ENCODE measurements at places on chromosomes 6 and 20.

DNA sequence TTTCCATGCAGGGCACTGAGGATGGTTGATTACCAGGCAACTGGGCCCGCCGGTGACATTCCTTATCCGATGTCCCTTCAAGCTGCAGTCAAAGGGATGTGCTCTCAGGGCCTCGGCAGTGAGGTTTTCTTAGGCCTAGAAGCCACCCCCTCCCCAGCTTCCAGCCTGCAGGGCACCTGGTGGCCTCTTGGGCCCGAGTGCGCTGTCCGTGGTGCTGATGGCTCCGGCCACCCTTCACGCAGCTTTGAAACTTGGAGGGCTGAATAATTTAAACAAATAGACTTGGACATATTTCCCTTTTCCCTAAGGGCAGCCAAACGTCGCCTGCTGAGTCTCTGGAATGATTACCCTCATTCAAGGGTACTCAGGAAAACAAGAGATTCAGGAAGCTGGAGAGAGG lies 8.9 kb upstream of the MLN start:
- no peak for DNase-seq

- DNase-seq: no peak
Measured at GRCh38 chr6:5587648-5588047, 326.3 kb downstream of the FARS2 start.

GRCh38 chr6:83183082-83183828 lies 9.8 kb downstream of the PGM3 start:
- no peak for DNase-seq

GRCh38 chr6:14729129-14729871 lies 516.6 kb upstream of the JARID2 start:
- DNase-seq: no peak

DNA sequence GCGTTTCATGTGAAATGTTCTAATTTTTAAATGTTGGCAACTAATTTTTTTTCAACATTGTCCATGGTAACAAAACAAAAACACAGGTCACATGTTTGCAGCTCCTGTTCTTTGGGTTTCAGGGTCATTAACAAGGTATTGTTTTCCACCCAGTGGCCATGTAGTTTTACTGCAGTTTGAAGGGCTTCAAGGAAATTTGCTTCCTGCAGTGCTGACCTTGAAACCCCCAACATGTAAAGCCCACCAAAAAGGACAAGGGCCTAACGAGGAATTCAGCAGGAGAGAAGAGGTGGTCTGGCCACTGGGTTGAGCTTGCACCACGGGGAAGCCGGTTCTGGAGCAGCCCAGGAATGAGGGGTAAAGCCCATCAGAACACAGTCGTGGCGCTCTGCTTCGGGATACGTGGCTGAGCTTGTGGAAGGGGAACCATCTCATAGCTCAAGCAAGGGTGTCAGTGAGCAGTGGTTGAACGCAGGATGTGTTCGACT lies 13.9 kb upstream of the KLHL31 start:
- DNase-seq: no peak

DNA sequence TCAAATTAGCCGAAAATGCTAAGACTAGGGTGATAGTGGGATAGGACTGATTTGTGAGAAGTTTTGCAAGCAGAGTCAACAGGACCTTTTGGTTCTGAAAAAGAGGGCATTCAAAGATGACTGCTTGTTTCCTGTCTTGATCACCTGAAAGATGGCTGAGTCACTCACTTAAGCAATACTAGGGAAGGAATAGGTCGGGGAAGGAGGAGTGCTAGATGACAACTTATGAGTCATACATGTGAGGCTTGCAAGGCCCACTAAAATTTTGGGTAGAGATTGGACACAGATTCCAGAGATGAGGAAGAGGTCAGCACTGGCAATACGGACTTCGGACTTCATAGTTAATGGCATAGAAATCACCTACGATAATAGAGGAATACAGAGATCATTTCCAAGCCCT lies 89.2 kb downstream of the FAM83B start:
- DNase-seq: no peak

DNA sequence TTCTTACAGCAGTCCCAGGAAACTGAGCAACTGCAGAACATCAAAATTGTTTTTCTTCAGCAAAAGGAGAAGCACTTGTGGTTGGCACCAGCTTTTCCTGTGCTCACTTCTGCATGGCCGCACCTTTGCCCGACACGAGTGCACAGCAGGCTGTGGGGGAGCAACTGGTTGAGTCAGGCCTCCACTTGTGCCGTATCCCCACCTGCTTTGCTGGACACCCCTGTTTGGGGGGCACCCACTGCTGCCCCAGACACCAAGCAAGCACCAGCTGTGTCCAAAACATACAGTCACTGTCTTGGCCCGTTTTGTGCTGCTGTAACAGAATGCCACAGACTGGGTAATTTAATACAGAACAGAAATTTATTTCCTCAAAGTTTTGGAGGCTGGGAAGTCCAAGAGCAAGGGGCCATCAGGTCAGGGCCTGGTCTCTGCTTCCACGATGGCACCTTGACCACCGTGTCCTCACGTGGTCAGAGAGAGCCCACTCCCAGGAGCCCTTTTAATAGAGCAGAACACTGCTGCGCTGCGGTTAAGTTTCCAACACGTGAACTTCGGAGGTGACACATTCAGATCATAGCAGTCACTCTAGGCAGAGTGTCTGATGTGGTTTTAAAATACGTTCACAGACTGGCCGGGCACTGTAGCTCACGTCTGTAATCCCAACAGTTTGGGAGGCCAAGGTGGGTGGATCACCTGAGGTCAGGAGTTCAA lies 8.7 kb upstream of the GMEB2 start:
- no peak for DNase-seq

- DNase-seq: no peak
Measured at GRCh38 chr6:24614043-24614420, 32.0 kb downstream of the KIAA0319 start.

- DNase-seq: no peak
Measured at GRCh38 chr6:7493866-7494265, 47.6 kb upstream of the DSP start.

GRCh38 chr20:29876911-29877285 lies 1380.6 kb upstream of the DEFB115 start:
- no peak for DNase-seq

DNA sequence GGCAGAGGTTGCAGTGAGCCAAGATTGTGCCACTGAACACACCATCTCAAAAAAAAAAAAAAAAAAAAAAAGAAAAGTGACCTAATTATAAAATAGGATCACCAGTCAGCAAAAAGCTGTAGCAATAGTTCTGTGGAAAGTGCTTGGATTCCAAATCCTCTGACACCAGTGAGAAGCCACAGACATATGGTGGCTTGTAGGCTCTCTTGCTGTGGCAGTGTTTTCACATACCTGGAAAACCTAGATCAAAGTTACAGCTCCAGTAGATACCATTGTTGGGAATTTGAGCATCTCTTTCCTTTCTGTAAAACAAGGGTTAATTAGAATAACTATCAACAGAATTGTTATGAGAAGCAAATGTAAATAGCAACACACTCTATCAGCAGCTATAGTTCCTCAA lies 4.1 kb downstream of the CCDC170 start:
- DNase-seq: no peak

GRCh38 chr6:44064089-44064947 lies 62.9 kb downstream of the MRPL14 start:
- DNase-seq: no peak

DNA sequence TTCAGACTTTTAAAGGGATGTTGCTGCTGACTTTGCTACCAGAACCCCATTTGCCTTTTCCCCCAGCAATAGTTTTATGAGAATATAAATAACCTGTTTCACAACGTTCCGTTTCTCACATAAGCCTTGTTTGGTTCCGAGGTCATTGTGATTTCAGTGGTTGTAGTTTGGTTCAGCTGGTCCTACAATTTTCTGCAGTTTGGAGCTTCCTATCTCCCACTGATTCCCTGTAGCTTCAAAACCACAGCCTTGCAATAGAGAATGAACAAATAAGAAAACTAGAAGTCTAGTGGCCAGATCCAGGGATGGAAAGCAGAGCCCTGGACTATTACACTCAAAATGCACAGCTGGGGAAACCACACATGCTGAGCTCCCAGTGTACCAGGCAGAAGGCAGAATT lies 24.1 kb upstream of the SH3BGRL2 start:
- no peak for DNase-seq

- no peak for DNase-seq
Measured at GRCh38 chr6:143139239-143139784, 78.6 kb downstream of the AIG1 start.

DNA sequence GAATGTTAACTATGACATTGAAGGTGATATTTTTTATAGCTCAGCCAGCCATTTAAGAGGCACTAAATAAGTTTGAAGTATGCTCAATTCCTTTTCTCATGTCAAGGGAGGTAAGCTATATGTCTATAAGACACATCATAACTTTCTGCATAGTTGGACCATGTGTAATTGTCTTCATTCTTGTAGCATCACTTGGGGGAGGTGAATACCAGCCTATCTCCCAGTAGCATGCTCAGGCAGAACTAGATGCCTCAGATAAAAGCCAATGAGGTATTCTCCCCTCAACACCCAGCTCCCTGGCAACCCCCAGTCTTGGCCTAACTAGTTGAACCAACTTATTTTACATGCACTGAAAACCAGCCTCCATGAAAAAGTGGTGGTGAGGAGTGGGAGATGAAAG lies 158.3 kb upstream of the JAG1 start:
- no peak for DNase-seq

DNA sequence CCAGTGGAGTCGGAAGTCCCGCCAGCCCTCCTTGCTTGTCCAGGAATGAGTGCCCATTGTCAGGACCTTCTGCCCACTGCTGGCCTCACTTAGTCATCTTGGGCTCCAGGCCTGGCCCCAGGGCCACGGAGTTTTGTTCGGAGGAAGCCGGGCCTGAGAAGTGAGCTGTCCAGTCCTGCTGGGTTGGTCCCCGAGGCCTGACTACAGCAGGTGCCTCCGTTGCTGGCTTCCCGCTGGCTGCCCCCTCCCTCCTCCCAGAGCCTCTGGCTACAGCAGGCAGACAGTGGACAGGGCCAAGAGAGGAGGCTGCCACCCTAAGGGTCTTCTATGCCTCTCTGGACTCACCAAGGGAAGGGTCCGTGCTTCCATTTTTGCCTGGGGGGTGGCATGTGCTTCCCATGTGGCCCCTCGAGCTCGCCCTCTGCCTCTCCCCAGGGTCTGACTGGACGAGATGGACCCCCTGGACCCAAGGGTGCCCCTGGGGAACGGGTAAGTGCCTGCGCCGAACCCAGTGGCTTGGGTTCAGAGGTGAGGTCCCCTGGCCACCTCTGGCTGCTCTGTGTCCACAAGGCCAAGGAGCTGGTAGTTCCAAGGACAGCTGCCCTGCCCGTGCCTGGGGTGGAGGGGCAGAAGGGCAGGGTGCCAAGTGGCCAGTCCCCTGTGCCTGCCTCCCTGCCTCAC lies 2.8 kb downstream of the COL9A3 start:
- DNase-seq: no peak

DNA sequence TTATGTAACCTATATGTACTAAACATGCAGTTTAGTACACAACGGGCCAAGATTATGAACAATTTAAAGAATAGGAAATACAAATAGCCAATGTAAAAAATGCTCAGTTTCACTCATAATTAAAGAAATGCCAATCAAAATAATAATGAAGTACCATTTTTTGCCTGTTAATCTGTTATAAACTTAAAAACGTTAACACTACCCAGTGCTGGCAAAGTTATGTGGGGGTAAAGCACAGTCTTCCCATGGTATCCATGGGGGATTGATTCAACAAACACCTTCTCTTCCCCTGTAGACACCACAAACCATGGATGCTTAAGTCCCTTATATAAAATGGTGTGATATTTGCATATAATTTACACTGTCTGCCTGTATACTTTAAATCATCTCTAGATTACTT lies 205.3 kb upstream of the SIM1 start:
- DNase-seq: no peak

DNA sequence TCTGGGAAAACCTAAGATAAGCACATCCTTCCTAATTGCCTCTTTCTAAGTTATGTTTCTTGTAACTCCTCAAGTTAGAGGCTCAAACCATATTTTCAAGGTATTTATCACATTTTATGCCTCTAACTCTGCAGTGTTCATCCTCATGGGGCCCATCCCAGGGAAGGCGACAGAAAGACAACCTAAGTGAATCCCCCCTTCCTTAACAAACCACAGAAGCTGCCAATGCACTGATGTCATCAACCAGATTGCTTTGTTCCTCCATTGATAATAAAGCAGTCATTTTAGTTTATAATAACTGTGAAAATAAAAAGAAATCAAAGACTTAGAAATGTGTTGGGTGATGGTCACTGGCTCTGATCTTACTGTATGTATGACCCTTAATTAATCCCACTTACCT lies 119.5 kb upstream of the TCF21 start:
- no peak for DNase-seq

DNA sequence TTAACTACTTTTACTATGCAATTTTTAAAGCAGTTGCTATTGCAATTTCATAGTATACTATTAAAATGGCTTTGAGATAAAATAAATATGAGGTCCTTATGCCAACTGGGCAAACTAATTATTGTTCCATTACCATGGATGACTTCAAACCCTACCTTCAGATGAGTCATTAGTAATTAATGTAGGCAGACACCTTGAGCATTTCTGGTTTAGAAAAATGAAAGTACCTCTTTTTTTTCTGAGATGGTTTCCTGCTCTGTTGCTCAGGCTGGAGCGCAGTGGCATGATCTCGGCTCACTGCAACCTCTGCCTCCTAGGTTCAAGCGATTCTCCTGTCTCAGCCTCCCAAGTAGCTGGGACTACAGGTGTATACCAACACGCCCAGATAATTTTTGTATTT lies 11.9 kb downstream of the ASF1A start:
- DNase-seq: no peak

DNA sequence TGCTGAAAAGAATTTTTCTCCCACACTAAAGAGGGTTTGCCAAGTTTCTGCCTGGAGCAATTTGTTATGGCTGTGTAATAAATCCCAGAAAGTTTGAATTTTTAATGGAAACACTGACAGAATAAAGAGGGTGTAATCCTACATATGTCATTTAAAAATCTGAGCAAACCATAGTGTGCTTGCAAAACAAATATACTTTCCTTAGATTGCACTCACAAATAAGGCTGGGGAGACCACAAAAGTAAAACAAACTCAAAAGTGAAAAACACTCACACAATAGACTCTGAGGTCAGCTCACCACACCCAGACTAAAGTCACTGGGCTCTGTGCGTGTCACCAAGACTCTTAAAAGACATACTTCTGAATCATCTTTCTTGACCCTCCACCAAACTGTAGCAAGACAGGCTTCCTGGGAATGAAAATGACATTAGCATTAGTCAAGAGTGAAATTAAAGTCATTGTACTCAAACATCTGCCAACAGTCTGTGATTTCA lies 4.8 kb upstream of the ATXN1 start:
- no peak for DNase-seq

All from cortex of kidney (tissue), 1 donor.